Kidney (tissue), 22 donors: ENCODE measurements at places on chromosomes 6 and 20. TPM values are rescaled to one million over a fixed set of nuclear protein-coding genes. Genes with fewer than 3 reads are reported as not detected.
A peak's percentile ranks its signal among the peaks of the same experiment; 100 is the strongest.

The FAM184A gene
- 9.0 TPM for polyA plus RNA-seq

The RAET1G gene
- polyA plus RNA-seq: 1.3 TPM

The GSTA2 gene
- 133 TPM for polyA plus RNA-seq

The MYB gene
- polyA plus RNA-seq: not detected

The PPP1R16B gene
- polyA plus RNA-seq: 11.5 TPM

The UST gene
- 3.2 TPM for polyA plus RNA-seq

The IL20RA gene
- polyA plus RNA-seq: 0.34 TPM

The EEF1A2 gene
- polyA plus RNA-seq: 1.5 TPM

The SNX14 gene
- 125 TPM for polyA plus RNA-seq

The SDCBP2 gene
- polyA plus RNA-seq: 10.3 TPM

The PGC gene
- 0.39 TPM for polyA plus RNA-seq

The SLC2A10 gene
- polyA plus RNA-seq: 3.7 TPM

The ALDH8A1 gene
- 56.7 TPM for polyA plus RNA-seq

The PPIL6 gene
- 6.0 TPM for polyA plus RNA-seq

The TFAP2D gene
- not detected for polyA plus RNA-seq

DNA sequence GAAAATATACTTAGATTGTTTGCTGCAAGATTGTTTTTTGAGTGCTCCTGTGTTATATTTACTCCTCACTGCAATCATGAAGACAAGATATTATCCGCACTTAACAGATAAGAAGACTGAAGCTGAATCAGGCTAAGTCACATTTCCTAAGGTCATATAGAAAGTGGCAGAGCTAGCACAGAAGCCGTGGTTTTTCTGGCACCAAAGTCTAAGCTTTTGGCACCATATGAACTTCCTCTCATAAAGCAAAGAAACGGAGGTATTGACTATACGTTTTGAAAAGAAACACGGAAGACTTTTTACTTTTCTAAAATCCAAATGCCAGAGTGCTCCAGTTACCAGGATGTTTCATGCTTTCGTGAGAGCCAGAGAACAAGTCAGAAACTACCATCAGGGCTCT lies 9.3 kb upstream of the DTD1 start:
- DNase-seq: no peak

DNA sequence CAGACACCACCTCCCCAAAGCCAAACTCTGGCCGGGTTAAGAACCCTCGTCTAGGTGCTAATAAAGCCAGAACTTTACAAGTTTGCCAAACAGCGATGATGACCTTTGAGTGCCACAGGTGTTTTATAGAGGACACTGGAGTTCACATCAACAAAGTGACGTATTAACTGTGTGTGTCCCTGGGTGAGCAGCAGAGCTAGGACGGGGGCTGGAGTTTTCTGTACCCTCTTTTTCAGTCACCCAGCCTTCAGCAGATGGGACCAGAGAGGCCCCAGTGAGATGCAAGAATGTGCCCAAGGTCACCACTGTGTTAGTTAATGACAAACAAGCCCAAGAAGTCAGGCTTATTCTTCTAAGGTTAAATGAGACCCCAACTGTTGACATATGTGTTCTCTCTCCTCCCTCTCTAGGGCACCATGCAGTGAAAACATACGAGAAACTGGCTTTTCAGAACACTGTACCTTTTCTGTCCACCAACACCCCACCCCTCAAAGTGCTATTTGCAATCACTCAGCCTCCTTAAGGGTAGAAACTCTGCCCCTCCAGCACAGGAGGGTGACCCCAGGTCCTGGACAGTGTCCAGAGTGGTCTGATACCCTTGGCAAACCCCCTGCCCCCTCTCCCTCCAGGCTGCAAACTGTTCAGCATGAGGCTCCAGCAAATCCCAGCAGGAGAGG lies 5.2 kb downstream of the SDC4 start:
- DNase-seq: peak; percentile 87

GRCh38 chr6:43798688-43799444 lies 28.9 kb downstream of the VEGFA start:
- DNase-seq: peak; percentile 93

DNA sequence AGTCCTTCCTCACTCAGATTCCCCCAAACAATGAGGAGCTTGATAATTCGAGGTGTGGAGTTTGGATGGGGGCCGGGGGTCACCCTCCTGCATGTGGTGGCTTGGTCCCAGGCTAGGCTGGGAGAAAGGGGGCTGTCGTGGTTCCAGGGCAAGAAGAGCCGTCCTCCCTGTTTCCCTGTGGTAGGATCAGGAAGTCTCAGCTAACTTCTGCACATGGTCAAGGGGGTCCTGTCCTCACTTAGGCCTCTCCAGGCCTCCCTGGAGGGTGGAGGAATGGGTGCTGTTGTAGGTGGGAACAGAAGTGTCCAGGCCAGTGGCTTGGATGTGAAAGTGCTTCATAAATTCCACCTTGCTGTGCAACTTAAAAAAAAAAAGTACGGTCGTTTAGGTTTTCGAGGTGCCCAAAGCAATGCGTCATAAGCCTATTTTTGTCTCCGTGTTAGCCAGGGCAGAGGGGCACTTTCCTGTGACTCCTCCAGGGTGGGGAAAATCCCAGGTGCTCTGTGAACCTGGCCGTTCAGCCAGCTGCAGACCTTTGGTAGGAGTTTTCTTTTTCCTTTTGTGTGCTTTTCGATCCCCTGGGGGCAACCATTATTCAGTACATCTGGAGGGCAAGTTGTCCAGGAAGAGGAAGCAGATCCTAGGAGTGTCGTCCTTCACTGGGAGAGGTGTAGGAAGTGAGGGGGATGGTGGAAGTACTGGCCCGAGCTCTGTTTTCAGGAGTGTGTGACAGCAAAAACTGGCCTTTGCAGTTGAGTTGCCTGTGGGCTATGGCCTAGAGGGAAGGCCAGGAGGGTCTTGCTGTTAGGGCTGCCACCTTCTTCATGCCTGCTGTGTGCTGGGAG lies 9.6 kb downstream of the IGF2R start:
- DNase-seq: no peak

DNA sequence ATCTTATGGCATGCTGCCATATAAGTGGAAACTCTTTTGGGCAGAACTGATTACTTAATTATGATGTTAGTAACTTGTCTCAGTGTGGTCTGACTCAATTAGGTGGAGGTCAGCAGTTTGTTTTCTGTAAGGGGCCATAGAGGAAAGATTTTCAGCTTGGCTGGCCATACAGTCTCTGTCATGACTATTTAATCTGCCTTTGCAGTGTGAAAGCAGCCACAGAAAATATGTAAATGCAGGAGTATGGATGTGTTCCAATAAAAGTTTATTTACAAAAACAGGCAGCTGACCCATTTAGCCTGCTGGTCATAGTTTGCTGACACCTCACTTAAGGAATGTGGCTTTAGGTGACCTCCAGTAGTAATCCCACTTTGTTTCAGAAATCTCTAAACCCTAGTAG lies 700.7 kb downstream of the EPM2A start:
- no peak for DNase-seq

GRCh38 chr6:100724696-100725095 lies 156.4 kb downstream of the ASCC3 start:
- no peak for DNase-seq

- no peak for DNase-seq
These were observed 27.4 kb upstream of the SCRT2 start for GRCh38 chr20:703006-703405.

- DNase-seq: no peak
These were observed 27.3 kb upstream of the SHLD1 start for GRCh38 chr20:5722927-5723326.

DNA sequence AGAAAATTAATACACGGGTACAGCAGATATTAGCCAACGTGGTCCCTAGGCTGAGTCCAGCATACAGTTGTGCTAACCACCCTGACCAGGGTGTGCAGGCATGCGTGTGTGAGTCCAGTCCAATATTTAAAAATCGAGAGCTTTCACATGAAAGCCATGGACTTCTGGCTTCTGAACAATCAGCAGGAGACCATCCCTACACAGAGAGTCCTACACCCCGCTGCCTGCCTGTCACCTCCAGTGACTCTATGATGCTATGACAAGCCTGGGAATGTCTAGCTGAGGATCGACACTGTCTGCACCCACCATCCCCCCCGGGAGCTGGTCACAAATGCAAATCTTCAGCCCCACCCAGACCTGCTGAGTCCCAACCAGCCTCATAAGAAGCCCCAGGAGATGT lies 7.9 kb downstream of the ACSS1 start:
- DNase-seq: no peak

GRCh38 chr6:30754631-30755030 lies 10.3 kb upstream of the IER3 start:
- DNase-seq: no peak

DNA sequence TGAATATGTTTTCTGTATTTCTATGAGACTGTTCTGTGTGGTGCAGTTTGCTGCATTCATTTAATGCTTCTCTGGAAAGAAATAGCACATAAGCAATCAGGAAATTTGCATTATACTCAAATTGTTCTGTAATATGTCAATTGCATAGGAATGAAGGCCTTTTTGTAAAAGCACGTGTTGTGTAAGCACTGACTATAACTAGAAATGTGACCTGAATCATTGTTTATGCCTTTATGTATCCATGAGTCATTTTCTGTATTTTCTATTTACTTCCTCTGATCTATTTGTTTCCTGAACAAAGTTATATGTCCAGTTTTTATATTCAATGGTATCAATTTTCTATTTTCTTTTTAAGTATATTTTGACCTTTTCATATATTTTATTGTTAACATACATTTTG lies 1455.3 kb downstream of the GRIK2 start:
- DNase-seq: no peak

DNA sequence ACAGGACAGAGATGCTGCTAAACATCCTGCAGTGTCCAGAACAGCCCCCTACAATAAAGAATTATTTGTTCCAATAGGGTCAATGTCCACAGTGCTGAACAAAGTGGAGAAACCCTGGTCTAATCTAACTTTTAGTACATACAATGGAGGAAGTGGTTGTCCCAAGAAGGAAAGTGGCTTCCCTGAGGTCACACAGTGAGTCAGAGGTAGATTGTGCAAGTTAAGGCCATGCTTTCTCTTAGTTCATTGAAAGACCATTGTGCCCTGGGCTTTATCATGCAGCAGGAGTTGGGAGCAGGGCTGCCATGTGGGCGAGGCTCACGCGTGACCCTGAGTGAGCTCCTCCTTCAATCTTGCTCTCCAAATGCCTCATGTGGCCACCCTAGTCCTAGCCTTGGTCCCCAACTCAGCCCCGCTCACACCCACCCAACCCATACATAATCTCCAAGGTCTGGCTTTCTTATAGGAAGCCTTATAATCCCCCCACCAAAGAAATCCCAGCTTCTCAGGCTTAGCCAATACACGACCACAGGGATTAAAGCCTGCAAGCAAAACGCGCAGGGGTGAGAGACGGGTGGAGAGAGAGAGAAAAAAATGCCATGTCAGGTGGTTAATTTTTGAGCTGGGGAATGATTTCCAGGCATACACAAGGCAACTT lies 19.9 kb downstream of the SLC13A3 start:
- DNase-seq: no peak

DNA sequence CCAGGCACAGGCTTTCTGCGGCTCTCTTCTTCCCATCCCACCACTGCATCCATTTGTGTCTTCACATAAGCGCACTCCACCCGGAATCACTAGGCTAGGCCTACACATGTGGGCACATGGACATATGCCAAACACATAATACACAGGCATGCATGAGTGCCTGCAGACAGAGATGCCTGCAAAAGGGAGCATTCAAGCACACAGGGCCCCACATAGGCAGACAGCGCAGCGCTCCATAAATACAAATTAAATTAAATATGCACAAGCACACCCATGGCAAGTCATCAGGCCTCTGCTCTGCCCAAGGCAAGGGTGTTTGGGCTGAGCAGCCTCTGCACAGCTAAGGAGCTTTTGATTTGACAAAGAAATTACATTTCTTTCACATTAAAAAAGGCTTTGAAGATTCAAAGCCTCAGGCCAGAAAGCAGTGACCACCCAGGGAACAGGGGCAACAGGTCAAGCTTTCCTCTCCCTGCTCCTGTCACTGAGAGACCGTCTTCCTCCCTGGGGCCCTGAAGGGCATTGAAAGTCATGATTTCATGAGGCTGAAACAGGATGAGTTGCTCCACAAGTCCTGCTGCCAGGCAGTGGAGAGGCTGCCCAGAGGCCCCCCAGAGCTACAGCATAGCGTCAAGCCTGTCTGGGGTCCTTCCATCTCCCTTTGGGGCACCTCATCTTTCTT lies 134.2 kb upstream of the LRFN2 start:
- no peak for DNase-seq

GRCh38 chr6:161151660-161152526 lies 122.0 kb downstream of the AGPAT4 start:
- no peak for DNase-seq

DNA sequence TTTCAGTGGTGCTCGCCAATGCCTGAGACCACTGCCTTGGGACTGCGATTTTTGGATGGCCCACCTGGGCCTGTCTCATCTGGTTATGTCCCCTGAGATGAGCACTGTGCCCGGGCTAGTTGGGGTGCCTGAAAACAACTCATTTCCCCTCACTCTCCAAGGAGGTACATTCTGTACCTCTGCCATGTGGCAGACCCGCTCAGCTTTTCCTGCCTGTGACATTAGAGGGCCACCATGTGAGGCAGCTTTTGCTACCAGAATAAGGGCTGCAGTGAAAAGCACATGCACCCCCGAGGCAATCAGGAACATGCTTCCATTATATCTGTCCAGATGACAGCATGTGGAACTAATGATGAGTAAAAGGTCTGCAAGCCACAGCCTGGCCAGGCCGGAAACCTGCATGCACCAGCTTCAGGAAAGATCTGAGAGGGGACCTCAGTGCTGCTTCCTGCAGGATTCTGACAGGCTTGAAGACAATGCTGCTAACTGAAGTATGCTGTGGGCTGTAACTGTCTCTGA lies 11.3 kb upstream of the SRSF6 start:
- DNase-seq: no peak
